Heart left ventricle (tissue), 16 donors: ENCODE measurements at places on chromosomes 6 and 20. TPM values are rescaled to one million over a fixed set of nuclear protein-coding genes. Genes with fewer than 3 reads are reported as not detected.

DNA sequence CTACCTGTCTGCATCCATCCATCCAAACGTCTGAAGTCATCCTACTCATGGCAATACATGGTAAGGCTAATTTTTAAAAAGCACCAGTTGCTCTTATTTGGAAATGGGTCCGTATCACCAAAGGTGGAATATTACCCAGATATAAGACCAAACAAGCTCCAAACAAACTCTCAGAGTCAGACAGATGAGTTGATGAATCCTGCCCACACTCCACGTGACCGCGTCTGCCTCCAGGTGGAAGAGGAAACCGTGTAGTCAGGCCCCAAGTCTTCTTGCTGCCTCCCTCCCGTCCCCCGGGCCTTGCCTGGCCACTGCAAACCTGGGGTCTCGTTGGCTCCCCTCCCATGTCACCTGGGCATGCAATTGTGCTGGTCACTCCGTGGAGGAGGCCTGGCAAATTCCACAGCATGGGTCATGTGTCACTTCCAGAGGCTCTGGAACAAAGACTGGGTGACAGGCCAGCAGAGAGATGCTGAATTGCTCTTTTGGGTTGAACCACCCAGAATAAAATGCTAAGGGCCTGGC, 31.8 kb downstream of the CTCFL start:
- DNase-seq = no peak

- no peak for DNase-seq
These were observed 91.7 kb downstream of the SCML4 start for GRCh38 chr6:107732461-107732860.

TCFL5 gene
- 5.8 TPM for total RNA-seq

DNA sequence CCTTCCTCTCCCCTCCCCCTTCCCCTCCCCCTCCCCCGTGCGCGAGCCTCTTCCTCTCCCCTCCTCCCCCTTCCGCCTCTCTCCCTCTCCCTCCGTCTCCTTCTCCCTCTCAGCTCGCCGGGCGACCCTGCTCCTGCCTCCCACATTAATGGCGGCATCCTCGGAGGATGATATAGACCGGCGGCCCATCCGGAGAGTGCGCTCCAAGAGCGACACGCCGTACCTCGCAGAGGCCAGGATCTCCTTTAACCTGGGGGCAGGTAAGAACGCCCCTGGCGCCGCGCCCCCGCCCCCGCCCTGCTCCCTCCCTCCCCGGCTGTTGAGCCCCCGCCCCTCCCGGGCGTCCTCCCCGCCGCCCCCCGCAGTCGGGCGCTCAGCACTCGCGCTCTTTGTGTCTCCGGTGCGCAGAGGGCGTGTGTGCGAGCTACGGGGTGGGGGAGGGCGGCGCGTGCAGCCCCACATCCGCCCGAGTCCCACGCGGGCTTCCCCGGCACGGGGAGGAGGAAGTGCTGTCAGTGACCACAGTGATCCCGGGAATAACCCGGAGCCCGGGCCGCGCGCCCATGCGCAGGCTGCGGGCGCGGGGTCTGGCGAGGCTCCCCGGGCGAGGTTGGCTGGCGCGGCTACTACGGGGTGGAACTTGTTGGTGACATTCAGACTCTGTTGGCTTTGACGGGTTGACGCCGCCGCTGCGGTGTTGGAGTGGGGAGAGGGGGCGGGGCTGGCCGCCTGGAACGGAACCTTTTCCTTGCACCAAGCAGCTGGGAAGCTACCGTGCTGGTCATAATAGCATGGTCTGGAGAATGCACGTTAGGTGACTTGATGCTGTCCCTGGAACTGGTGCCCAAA, 33.2 kb downstream of the PHACTR1 start:
- no peak for DNase-seq

IPCEF1 gene
- 0.25 TPM for total RNA-seq

- no peak for DNase-seq
These were observed 117.3 kb downstream of the BCKDHB start for GRCh38 chr6:80223743-80224212.

DNA sequence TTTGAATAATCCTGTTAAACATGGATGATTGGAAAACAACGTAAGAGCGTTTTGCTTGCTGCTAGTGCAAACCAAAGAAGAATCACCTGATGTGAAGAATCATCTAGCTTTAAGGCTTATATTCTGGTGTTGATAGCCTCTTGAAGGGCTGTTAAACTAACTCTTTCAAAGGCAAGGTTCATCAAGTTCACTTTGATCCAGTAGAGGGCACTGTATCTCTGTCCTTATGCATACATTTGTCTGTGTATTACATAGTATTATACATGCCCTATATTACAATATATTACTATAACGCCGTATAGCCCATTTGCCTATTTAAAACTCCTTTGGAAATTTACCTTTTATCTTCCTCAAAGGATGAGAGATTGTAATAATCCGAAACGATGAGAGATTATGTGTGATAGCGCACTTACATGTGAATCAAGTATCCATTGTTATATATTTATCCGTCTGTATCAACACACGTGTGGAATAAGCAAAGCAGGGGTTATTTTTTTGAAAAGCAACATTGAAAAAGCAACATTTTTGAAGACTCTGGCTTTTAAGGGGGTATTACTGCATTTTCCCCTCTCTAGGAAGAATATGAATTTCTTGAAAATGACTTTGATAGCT, 50.8 kb upstream of the NRN1 start:
- no peak for DNase-seq
